ENCODE measurements at places on chromosomes 5 and 9.

- no peak for DNase-seq
Observed at GRCh38 chr9:125133403-125134329, 9.7 kb downstream of the SCAI start.

DNA sequence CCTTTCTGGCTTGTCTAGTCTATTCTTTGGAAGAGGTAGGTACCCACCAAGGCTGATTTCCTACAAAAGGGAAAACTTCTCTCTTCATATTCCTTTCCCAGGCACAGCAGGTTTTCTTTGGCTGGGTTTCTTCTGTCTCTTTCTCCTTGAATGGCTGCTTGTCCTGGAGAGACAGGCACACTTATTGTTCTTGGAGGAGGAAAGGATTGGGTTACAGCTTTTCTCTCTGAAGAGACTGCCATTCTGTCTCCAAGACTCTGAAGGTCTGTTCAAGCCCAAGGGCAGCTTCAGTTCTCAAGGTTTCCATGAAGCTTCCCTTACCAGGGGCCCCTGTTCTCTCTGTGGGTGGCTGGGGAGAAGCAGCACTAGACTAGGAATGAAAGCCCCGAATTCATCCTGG, 33.9 kb downstream of the ACTBL2 start:
- DNase-seq, result no peak

DNA sequence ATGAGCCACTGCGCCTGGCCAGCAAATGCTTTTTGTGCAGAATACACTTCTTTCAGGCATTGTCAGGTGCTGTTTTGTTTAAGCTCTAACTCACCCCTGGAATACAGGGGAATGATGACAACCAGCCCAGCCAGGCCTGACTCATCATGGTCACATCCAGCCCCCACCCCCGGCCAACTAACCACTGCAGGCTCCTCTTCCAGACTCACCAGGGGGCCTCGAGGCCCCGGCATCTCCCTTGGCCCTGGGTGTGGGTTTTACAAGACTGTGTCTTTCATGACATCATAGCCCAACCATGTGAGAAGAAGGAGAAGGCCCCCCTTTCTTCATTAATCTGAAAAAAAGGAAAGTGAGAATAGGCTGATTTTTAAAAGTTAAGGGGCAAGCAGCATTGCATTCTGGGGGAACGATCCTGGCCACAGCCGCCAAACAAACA, 35.5 kb downstream of the OLFML2A start:
- no peak for DNase-seq

GRCh38 chr9:13324988-13325387, 45.5 kb upstream of the MPDZ start:
- no peak for DNase-seq

GRCh38 chr9:121910491-121911040, 182.5 kb downstream of the TTLL11 start:
- no peak for DNase-seq

- no peak for DNase-seq
Observed at GRCh38 chr5:126454081-126454480, 30.9 kb downstream of the GRAMD2B start.

DNA sequence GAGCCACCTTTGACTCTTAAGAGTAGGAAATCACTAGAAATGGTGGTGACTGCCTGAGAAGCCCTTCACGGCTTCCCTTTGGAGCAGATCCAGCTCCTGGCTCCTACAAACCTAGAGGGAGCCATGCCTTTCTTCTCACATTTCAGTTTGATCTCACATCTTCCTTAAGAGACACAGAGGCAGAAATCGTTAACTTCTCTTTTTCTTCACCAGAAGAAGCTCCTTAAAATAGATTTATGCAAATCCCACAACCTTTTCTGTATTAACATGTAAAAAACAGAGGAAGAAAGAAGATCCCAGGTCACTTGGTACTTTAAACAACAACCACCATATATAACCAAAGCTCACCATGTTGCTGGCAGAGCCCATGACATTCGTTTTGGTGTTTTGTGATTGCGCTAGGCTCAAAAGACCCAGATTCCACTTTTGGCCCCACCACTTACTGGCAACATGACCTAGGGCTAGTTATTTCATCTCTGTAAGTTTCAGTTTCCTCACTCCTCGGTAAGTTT, 29.6 kb downstream of the PAX5 start:
- DNase-seq, result no peak

GRCh38 chr5:25090854-25091253, 446.1 kb upstream of the CDH10 start:
- DNase-seq, result no peak

- no peak for DNase-seq
Observed at GRCh38 chr9:99834474-99834873, 12.8 kb downstream of the NR4A3 start.

DNA sequence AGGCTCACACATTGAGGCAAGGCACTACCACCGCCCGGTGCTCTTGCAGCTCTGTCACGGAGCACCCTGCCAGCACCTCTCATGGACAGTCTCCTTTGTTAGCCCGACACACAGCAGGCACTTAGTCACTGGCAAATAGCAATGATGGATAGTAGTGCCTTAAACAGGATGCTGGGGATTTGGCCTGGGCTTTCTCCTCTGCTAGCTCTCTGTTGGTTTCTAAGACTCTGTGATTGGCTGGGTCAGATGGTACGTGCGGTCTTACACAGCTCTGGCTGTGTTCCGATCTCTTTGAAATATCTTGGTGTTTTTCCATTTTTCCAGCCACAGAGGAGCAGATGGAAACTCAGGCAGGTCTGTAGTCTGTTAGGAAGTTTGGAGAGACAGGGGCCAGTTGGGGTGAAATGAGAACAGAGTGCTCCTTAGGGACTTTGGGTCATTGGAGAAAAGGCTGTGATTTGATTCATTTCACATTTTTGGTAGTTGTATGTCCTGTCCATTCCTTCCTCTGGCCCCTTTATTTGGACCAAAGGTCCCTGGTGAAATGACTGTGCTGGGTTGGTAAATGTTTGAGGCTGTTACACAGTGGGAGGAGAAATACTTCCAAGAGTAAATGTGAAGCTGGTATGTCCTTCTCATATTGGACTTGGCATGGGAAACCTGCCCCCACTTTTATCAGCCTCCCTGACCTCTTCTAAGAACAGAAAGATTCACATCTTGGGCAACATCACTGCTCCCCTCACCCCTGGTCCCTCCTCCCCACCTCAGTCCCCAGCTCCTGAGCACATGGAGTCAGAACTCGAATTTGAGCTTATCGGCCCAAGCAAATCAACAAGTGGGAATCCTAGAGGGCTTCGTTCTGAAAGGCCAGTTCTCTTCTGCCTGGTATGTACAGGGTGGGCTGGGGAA, 3.4 kb downstream of the SMIM3 start:
- no peak for DNase-seq

DNA sequence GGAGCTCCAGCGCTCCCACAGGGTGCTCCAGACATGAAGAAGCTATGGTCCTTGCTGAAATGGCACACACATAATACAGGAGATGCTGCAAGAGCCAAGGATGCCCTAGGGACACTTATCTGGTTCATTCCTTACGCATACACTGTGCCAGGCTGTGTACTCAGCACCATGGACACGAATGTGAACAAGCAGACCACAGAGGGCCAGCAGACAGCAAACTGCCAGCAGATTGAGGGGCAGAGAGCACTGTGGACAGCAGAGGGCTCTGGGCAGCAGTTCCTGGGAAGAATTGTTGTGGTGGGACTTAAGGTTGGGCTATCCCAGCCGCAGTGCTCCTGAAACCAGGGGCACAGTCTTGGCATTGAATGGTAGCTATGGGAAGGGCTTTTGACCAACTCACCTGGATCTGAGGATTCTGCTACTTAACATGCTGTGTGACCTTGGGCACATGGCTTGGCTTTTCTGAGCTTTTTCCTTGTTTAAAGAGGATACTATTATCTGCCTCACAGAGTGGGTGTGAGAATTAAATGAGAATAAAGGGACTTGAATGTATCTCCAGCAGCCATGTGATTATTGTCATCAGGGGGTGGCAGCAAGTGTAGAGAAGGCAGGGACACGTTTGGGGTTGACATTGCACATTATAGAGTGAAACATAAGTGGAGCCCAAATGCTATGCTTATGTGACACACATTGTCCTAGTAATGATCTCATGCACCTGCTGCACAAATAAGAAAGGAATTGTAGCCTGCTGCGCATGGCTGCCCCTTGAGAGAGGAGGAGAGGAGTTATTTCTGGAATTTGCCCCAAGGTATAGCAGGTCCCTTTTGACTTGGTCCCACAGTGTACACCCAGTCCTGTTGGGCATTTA, 30.1 kb downstream of the PPARGC1B start:
- DNase-seq, result no peak

GRCh38 chr5:18712936-18713485, 1078.8 kb downstream of the TAF11L14 start:
- no peak for DNase-seq

DNA sequence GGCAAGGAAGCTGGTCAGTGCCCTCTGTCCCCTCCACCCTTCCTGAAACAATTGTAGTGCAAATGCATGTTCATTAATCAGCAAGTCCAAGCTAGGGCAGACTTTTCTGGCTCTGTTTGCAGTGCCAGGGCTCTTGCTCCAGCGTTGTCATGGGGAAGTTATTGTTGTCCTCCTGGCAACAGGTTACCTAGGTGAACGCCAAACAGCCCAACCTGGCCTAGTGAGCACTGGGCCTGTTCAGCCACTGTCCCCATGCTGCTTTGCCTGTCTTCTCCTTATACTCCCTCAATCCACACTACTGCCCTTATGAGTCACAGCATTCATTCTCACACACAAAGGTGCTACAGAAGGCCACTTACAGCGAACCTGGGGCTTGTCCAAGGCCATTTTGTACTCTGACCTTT, 34.5 kb upstream of the GLIS3 start:
- DNase-seq, result no peak

GRCh38 chr5:179161901-179162300, 101.7 kb downstream of the ZNF354C start:
- DNase-seq, result no peak

DNA sequence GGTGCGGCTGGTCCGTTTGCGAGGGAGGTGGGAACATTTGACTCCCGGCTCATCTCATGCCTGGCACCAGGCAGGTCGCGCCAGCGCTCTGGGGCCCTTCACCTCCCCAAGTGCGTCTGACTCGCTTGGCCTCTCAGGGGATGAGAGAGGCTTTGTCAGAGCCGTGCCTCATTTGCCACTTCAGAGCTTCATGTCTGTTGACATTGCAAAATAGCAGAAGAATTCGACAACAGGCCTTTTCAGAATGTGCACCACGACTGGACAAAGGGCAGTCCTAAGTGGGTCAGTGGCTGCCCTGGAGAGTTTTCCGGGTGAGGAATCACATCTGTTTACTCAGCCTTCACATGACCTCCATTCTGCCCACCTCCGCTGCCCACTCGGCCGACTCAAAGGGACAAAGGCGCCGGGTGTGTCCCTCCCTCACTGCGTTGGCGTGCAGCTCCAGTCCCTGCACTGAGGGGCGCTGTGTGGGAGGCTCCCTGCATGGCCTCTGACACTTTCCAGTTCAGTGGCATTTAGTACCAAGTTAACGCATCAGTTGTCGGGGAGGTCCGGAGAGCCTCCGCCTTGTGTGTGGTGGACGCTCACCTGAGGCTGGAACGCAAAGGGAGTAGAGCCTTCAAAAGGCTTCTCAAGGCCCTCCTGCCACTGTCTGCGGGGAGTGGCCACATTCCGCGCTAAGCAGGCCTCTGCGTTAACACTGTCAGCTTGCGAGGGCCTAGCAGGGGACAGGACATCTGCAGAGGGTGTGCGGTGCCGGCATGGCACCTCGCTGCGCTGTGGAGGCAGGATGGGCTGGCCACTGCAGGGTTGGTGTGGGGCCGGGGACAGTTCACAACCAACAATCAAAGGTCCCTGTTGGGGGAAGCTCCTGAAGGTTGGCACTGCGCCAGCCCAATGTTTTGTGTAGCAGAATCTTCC, 171.5 kb downstream of the NXNL2 start:
- no peak for DNase-seq

DNA sequence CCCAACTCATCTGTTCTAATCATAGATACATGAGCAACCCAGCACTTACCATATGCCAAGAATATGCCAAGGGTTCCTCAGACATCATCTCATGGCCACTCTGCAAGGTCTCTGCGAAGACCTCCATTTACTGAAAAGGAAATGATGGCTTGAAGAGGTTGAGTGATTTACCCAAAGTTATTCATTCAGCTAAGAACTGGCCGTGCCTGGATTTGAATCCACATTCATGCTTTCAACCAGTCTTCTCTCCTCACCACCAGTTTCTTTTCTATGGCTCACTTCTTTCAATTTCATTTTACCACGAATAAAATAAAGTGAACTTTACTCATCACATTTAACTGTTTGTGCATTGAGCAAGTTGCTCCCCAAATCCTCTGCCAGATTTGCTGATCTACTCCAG, 27.2 kb upstream of the FOXI1 start:
- DNase-seq, result no peak

DNA sequence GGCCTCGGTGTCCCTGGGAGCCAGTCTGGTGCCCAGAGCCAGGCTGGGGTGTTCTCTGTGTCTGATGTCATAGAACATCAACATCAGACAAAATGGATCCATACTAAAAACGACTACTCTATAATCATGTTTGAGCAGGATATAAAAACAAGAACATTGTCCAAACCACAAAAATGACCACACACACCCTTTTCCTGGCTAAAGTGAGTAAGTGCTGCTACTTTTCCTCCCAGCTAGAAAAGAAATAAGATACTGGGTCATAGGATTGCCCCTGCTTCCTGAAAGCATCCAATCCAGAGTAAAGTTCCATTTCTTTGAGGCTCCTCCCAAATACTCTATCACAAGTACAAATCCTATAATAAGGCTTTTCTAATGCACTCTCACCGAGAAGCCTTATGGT, 19.7 kb upstream of the TRAF1 start:
- no peak for DNase-seq

- DNase-seq, result no peak
Observed at GRCh38 chr9:76161106-76161505, 233.1 kb downstream of the RFK start.

DNA sequence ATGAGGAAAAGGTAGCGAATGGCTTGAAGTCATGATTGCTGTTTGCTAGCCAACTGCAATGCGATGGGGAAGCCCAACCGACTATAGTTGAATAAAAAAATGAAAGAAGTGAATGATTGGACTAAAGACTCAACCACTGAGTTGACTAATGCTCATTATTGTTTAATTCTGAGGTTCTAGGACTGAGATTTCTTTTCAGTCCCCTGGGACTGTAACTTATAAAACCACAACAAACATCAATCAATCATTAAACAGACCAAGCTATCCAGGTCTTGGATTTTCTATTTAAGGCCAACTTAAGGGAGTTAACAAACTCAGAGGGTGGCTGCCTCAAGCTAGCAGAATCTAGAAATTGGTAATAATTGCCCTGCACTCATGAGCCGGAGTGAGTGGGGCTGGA, 154.2 kb downstream of the DOCK2 start:
- no peak for DNase-seq

Data from CMK (cell line).